ENCODE measurements at places on chromosomes 13 and 19. TPM values are rescaled to one million over a fixed set of nuclear protein-coding genes. Genes with fewer than 3 reads are reported as not detected.

The CEACAM4 gene
- total RNA-seq, result not detected

The FGF22 gene
- not detected for total RNA-seq

The SH3GL1 gene
- 40.6 TPM for total RNA-seq

The CASP14 gene
- total RNA-seq, result not detected
